SJCRH30 (cell line): ENCODE measurements at places on chromosomes 4 and X. TPM values are rescaled to one million over a fixed set of nuclear protein-coding genes. Genes with fewer than 3 reads are reported as not detected.

Gene DMP1
- 0.25 and 0.36 TPM in 2 replicates for total RNA-seq

Gene SPATA18
- not detected in 2 replicates for total RNA-seq

DNA sequence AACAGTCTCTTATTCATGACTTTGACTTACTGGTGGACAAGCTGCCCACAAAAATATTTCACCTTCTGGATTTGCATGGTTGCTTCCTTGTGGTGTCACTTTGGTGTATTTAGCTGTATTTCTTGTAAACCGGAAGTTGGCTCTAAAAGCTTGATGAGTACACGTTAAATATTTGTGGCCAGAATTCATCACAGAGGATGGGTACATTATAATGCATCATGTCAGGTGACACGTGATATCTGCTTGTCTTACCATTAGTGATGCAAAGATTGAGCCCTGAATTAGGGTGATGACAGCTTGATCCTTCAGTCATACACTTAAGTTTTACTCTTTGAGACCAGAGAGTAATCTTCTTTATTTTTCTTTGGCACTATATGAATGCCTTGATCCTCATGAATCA lies 188.3 kb upstream of the RPS6KA3 start:
- no peaks in the 10 kb centered on the region for H3K4me1 ChIP-seq
- H3K4me3 ChIP-seq = no peak overlapping the region
- no peak overlapping the region for H3K27ac ChIP-seq
- H3K36me3 ChIP-seq = no peaks in the 10 kb centered on the region
- no peaks in the 10 kb centered on the region for H3K27me3 ChIP-seq

Gene GPC3
- 27.6 and 27.9 TPM in 2 replicates for total RNA-seq

- no peaks in the 10 kb centered on the region for H3K27me3 ChIP-seq
- H3K27ac ChIP-seq = no peak overlapping the region
- H3K4me1 ChIP-seq = no peaks in the 10 kb centered on the region; the same call in 1 of the 2 replicates
- peak; percentile 75 for DNase-seq
- H3K4me3 ChIP-seq = no peak overlapping the region
Measured at GRCh38 chr4:45423896-45424295, 697.5 kb upstream of the GNPDA2 start.

Gene SHROOM4
- total RNA-seq = 6.8 TPM in 2 replicates

GRCh38 chrX:107654566-107654871 lies 26.2 kb downstream of the PRPS1 start:
- DNase-seq = no peak
- H3K27ac ChIP-seq = no peak overlapping the region
- no peaks in the 10 kb centered on the region for H3K27me3 ChIP-seq
- H3K4me1 ChIP-seq = no peaks in the 10 kb centered on the region
- H3K4me3 ChIP-seq = no peak overlapping the region
